AG08395 (cell line): ENCODE measurements at places on chromosomes 6 and 20.
A peak's percentile ranks its signal among the peaks of the same experiment; 100 is the strongest.

GRCh38 chr6:142716097-142716496, 228.9 kb downstream of the HIVEP2 start:
- DNase-seq, result no peak

DNA sequence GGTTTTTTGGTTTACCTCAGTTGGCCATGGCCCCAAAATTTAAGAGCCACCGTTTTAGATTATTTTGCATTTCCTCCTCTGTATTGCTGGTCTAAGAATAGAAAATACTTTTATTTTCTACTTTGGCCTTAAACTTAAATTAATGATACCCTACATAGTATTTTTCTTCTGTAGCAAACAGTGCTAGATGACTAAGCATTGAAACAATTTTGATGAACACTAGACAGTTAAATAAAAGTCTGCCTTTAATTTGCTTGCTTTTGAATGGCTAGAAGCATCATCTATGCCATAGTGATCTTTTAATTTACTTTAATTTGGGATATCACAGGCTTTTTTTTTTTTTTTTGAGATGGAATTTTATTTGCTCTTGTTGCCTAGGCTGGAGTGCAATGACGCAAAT, 106.4 kb downstream of the CD109 start:
- peak; percentile 11 for DNase-seq

GRCh38 chr6:138484018-138484731, 15.1 kb downstream of the NHSL1 start:
- no peak for DNase-seq

GRCh38 chr20:33732166-33732970, 572 bp downstream of the ZNF341 start:
- no peak for DNase-seq

DNA sequence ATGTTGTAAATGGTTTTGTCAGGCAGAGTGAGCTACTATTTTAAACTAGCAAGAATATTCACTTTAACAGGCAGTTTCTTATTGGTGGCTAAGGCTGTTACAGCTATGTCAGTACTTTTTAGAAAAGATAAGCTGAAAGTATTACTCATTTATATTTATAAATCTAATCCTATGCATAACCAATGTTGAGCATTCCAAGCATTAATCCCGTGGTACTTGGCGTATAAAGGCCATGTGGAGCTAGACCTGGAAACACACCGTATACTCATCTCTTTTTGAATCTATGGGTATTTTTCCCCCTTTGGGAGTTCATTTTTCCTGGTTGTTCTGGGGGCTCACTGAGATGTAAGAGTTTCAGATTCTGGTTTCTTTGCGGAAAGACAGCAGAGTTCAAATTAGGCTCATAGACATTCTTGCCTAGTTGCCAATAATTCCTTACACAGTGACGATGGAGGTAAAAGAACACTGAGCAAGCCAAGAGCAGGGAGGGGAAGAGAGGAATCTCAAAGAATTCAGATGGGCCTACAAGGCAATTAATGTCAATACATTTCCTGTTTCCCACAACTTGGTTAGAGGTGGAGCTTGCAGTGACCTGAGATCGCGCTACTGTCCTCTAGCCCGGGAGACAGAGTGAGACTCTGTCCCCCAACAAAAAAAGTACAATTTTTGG, 211.5 kb downstream of the SOX4 start:
- DNase-seq, result no peak

DNA sequence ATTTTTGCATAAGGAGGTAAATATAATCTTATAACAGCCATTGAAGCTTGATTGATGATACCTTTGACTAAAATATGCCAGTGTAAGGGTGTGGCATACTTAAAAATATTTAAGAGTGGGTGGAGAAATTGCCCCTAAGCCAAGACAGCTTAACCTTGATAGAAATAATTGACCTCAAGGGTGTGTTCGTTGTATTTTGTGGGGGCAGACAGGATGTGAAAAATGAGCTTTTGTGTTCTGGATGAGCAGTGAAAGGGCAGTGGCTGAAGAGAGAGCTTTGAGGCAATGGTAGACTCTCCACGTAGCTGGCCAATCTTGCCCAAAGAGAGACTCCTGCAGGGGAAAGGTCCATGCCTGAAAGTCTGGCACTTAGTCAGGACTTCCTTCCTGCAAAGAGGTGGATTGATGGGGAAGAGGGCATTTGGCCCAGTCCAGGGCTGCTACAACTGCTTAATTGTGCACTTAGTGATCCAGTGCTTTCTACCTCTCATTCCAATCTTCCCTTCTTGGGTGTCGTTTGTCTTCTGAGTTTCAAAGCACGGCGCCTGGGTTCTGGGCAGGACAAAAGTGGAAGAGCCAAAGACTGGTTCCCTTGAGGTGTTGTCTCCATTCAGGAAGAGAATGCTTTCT, 15.6 kb upstream of the CD109 start:
- no peak for DNase-seq

- DNase-seq, result peak; percentile 32
These were observed 763 bp downstream of the C6orf47 start for GRCh38 chr6:31659649-31660380.

- no peak for DNase-seq
These were observed 53.8 kb downstream of the NCOA6 start for GRCh38 chr20:34771680-34772081.

DNA sequence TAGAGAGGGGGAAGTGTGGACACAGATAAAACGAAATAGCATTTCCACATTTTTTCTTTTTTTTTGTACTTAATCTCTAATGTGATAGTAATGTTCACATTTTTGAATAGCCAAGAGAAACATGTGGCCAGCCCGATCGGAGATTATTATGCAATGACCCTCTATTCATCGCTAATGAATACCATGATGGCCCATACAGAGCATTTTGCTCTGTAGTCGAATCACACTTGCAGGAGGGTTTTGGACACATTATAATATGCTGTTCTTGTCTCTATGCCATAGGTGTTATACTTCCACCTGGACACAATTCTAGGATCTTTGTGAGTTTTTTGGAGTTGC, 60.1 kb downstream of the MTHFD1L start:
- peak; percentile 25 for DNase-seq

GRCh38 chr20:19940988-19941460, 76.1 kb upstream of the NAA20 start:
- peak; percentile 15 for DNase-seq

- no peak for DNase-seq
These were observed 16.0 kb downstream of the SOD2 start for GRCh38 chr6:159676890-159677505.

- DNase-seq, result no peak
These were observed 370.7 kb upstream of the AGPAT4 start for GRCh38 chr6:161644521-161644920.

GRCh38 chr6:158863646-158864045, 44.5 kb upstream of the EZR start:
- peak; percentile 62 for DNase-seq

DNA sequence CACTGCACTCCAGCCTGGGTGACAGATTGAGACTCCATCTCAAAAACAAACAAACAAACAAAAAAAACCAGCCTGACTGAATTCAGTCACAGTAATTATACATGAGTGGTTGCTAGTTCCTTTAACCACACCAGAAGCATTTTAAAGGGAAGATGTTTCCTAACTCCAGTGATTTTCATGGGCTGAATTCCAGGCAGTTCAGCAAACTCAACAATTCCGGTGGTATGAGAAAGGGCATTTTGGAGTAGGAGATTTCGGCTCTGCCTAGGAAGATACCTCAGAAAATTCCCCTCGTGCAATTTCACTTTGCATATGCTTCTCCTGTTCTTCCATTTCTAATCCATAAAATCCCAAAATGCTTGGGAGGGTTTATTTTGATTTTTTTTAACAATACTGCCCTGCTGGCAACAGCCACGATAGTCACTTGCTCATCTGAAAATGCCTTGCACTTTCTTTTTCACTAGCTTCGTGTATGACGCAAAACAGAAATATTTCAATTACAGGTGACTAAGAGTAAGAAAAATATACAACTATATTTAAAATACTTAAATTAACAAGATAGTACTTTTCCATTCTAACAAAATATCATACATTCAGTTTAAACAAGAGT, 48.3 kb upstream of the IPCEF1 start:
- peak; percentile 46 for DNase-seq

DNA sequence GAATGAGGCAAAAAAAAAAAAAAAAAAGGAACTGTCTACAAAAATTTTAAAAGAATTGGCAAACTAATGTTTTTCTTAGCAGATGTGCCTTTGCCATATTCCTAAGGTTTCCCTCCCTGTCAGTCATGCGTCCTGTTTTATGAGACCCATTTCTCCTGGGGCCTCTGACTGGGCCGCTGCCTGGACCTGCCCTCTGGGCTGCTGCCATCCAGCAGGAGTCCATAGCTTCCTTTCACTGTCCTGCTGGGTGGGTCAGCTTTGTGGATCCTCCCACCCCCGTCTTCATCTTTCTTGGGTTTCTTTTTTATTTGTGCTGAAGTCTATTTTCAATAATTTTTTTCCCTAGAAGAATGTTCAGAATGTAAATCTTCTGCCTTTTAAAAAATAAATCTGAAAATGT, 110.8 kb upstream of the SCP2D1 start:
- DNase-seq, result peak; percentile 55

GRCh38 chr6:150599199-150600009, at the start of gene PLEKHG1:
Gene PLEKHG1, plus strand, starts transcription at chr6:150599885. Its CDS starts 133,797 bp downstream, at chr6:150733682.
- peak; percentile 58 for DNase-seq

DNA sequence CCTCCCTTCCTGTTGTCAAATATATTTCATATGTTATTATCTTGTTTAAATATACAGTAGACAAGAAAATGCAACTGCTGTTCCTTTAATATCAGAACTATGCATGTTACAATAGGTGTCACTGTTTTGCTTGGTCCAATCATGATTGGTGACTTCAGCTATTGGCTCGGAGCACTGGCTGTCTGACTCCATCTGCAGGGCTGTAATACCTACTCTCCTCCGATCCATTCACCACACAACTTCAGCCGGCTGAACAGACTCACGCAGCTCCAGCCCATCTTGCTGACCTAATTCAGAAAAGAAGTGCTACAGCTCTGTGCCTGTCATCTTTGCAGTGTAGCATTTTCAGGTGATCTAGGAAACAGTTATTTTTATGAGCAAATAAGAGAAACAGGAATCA, at the start of gene BTBD3:
Gene BTBD3 (plus strand): TSS at position 231 of the 400 bp plus-strand sequence. CDS start 383 bp downstream, outside the sequence.
- peak; percentile 79 for DNase-seq

- no peak for DNase-seq
These were observed 111.2 kb upstream of the CST7 start for GRCh38 chr20:24837781-24838450.

DNA sequence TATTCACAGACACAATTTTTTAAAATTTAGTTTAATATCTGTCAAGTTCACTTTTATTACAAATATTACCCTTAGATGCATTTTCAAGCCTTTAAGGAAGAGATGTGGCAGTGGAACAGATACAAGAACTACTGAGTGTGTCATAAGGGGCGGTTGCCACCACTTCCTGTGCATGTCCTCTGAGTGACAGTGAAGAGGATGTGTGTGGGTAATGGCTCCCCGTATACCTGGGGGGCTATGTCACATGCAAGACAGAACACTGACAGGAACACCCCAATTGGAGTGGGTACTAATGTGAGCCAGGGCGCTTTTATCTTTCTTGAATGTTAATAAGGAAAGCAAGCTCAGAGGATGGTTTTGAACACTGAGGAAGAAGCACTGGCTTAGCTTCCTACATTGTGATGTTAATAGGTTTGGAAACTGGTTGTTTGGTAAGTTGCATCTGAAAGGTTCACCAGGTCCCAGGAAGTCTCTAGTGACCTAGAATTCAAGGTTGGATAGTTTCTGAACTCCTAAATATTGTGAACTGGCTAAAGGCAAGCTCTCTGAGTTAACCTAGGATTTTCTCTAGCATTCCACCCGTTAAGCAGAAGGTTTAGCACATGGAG, 83.4 kb upstream of the ASF1A start:
- DNase-seq, result no peak

GRCh38 chr6:79640146-79641111, 9.3 kb downstream of the SH3BGRL2 start:
- DNase-seq, result no peak

GRCh38 chr6:88047510-88048150, at the start of gene SPACA1:
Gene SPACA1, plus strand, starts transcription at chr6:88047841. Its CDS starts 65 bp downstream, at chr6:88047906.
- DNase-seq, result no peak

DNA sequence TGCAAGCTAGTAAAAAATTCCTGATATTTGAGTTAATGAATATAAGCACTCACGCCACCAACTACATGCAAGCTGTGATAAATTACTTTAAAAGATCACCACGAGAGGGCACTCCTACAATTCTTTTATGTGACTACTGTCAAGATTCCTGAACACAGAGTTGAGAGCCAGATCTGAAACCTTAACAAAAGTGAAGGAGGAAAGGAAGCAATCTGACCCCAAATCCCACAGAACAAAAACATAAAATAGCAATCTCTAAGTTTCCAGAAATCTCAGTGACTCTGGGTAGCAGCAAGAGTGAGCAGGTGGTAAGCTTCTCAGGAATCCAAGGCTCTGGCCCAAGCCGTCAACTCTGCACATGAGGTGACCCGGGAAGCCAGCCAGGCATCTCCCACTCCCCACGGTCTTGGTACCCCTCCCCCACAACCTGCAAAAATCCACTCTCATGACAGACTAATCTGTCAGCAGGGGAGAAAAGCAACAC, 55.1 kb downstream of the STAU1 start:
- DNase-seq, result peak; percentile 80

GRCh38 chr20:50636601-50637540, 54.5 kb downstream of the RIPOR3 start:
- DNase-seq, result peak; percentile 48

GRCh38 chr20:18138266-18138582, 561 bp downstream of the KAT14 start:
- DNase-seq, result no peak

DNA sequence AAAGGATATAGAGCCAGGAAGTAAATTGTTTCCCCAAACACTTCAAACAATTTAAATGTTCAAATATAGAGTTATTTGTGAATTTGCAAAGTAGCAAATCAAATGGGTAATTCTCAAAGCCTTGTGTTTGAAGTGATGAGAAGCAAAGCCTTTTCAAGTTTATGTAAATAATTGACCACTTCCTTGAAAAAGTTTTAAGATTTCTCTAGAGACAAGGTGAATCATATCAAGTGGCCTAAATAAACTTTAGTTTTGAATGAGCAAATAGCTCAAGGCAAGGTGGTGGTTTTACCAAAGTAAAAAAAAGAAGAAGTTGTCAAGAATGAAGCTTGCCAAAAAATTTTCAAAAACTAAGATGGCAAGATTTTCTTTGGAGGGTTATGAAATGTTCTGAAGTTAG, 42.6 kb upstream of the IFNGR1 start:
- DNase-seq, result no peak

- no peak for DNase-seq
These were observed 116.6 kb downstream of the FOXC1 start for GRCh38 chr6:1726341-1726768.

- DNase-seq, result no peak
These were observed 531.7 kb downstream of the LMBRD1 start for GRCh38 chr6:69265090-69265489.

GRCh38 chr20:1616858-1617434, 2.9 kb downstream of the SIRPB1 start:
- DNase-seq, result peak; percentile 0

DNA sequence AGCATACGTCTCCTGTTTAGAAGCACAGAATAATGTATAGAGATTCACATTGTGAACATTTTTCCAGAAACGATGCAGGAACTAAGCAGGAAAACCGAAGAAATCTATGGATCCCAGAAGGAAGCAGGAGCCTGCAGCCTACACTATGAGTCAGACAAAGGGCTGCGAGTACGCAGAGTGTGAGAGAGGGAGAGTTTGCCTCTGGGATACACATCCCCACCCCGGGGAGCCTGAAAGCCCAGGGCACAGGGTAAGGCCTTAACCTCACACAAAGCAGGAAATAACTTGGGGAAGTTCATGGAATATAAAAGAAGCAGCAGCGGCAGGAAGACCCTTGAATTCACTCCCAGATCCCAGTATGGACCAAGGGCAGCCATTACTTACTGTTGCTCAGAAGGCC, 842.1 kb upstream of the MANEA start:
- DNase-seq, result no peak

- DNase-seq, result no peak
These were observed 9.3 kb upstream of the SGK2 start for GRCh38 chr20:43549416-43550065.

GRCh38 chr6:160990847-160991405, 643 bp upstream of the MAP3K4 start:
- no peak for DNase-seq
